ENCODE measurements at places on chromosomes 7 and 10.

DNA sequence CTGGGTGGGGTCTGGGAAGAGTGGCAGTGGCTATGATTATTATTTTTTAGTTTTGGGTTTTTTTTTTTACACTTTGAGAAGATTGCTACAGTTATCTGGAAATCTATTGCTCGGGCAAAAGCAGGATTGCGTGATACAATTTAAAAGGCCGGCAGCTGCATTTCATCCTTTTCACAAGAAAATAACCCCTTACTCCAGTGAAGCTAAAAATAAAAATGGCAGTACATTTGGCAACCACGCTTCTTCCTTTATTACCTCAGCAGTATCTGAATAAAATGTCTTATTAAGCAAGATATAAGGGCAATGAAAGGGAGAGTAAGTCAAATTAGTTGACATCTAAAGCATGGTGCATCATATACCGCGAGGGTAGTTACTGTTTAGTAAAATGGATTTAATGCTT lies 496.8 kb downstream of the LRMDA start:
- no peak for DNase-seq

- peak; percentile 49 for DNase-seq
Observed at GRCh38 chr10:115937768-115938056, 335.3 kb downstream of the GFRA1 start.

DNA sequence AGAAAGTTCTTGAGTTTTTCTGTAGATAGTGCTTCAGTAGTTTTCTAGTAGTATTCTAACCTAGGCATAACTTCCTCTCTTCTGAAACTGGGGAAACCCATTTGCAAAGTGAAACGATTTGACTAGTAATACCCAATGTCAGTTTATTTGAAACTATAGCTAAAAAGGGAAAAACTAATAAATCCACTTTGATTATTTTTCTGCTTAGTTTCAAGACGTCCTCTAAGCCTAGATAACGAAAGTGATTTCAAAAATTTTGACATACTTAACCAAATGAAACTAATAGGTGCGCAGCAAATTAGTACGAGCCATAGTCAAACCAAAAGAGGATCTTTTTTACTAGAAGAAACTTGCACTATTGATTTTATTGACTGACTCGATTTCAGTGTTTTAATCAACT lies 9.8 kb upstream of the SP8 start:
- DNase-seq = no peak

GRCh38 chr10:24463611-24464426 lies 254.9 kb downstream of the KIAA1217 start:
- DNase-seq = peak; percentile 82

- no peak for DNase-seq
Observed at GRCh38 chr7:66323114-66323796, 118.1 kb downstream of the TPST1 start.

- DNase-seq = no peak
Observed at GRCh38 chr7:155208681-155209477, 88.8 kb upstream of the INSIG1 start.

DNA sequence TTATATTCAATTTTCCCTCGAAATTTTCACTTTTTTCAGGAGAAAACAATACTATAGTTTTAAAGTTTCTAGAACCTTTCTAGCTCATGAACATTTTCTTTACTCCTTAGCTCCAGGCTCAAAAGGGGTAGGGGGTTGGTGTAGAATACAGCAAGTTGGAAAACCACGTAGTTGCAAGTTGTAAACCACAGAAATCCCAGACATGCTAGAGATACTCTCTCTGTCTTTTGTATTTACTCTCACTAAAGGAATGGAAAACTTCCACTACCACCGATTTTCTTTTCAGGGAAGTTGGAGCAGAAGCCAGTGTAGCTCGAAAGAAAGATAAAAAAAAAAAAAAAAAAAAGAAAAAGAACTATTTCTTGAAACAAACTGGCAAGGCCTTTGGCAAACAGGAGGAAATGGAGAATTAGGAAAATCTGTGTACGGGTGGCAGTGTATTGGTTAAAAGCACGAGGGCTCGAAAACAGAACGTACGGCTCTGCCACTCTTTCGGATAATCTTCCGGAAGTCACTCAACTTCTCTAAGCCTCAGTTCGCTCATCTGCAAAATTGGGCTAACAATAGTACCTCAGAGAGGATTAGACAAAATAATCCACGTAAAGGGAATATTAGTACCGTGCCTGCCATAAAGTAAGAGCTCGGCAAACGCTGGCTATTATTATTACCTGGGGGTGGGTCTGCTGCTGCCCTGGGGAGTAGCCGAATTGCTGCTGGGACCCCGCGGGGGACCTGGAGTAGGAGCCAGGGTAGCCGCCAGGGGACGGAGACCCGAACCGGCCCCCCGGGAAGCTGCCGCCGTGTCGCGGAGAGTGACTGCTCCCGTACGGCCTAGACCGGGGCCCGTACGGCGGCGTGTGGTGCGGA lies 628 bp downstream of the MPLKIP start:
- DNase-seq = peak; percentile 40

DNA sequence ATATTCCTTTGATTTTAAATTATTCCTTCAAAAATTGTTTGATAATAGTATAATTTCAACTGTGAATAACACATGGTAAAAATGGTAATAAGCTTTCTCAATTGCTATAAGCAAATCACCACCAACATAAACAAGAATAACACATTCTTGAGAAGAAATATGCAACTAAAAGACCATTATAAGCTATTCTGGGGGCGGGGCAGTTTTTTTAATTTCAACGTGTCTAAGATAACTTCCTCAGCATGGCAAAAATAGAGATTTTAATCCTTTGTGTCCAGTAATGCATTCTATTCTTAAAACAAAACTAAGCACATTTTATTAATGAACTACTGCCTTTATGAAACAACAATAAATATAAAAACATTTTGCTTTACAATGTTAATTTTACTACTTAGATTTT lies 1.5 kb downstream of the DNAJC12 start:
- no peak for DNase-seq

GRCh38 chr10:12880423-12880822 lies 121.1 kb downstream of the CCDC3 start:
- DNase-seq = no peak

- peak; percentile 11 for DNase-seq
Observed at GRCh38 chr10:84084342-84084741, 55.0 kb upstream of the GHITM start.

GRCh38 chr10:133006202-133006601 lies 63.8 kb upstream of the CFAP46 start:
- no peak for DNase-seq

DNA sequence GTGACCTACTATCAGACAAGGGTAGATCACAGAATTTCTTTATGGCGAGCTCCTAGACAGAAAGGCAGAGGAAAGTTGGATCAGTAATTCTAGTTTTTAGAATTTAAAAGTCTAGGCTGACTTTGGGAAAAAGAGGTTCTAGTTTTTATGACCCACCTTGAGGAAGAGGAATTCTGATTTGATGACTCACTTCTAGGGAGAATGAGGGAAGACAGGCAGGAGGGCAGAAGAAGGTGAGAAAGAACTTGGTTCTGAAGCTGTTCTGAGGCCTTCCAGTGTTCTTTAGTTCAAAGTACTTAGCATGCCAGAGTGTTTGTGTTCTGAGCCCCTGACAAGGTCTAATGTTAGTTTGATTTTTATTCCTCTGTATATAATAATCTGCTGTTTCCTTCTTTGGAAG lies 97.2 kb downstream of the PODXL start:
- peak; percentile 10 for DNase-seq

- no peak for DNase-seq
Observed at GRCh38 chr10:7340179-7340874, 70.5 kb downstream of the SFMBT2 start.

DNA sequence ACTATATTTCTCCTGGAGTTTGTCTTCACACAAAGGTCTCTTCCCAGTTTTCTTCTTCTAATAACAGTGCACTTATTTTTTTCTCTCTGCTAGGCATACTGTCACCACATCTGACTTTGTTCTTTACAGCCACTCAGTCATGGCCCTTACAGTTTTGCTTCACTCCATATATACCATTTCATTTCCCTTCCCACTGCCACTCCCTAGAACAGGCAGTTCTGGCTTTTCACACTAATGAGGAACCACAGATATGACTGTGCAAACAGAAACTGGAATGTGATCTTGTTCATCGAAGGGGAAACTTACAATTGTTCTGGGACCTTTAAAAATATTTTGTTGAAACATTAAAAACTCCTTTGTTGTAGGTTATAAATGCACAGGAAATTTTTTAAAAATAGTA lies 67.3 kb downstream of the EPDR1 start:
- no peak for DNase-seq

GRCh38 chr7:51069411-51070083 lies 247.1 kb downstream of the COBL start:
- no peak for DNase-seq

DNA sequence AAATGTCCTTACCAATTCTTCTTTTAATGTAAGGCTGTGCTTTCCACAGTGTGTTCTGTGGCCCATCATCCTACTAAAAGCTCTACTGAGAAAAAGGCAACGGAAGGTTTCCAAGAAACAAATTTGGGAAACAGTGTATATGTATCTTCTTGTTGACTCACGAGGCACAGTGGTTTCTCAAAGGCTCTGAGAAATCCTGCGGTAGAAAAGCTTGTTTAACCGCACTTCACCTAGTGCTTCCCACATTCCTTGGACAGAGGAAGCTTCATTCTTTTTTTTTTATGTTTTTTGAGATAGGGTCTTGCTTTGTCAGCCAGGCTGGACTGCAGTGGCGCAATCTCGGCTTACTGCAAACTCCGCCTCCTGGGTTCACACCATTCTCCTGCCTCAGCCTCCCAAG lies 84.5 kb downstream of the TACC2 start:
- peak; percentile 9 for DNase-seq

DNA sequence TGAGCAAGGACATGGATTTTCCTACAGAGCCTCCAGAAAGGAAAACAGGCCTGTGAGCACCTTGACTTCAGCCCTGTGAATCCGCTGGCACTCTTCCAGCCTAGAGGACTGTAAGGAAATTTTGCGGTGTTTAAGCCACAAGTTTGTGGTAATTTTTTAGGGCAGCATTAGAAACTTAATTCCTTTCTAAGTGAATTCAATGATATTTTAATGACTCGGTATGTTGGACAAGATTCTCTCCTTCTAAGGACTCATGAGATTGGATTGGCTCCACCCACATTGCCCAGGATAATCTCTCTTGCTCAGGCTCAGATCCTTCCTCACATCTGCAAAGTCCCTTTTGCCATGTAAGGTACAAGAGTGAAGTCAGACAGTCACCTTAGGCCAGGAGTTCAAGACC lies 4.5 kb downstream of the LYZL2 start:
- no peak for DNase-seq

DNA sequence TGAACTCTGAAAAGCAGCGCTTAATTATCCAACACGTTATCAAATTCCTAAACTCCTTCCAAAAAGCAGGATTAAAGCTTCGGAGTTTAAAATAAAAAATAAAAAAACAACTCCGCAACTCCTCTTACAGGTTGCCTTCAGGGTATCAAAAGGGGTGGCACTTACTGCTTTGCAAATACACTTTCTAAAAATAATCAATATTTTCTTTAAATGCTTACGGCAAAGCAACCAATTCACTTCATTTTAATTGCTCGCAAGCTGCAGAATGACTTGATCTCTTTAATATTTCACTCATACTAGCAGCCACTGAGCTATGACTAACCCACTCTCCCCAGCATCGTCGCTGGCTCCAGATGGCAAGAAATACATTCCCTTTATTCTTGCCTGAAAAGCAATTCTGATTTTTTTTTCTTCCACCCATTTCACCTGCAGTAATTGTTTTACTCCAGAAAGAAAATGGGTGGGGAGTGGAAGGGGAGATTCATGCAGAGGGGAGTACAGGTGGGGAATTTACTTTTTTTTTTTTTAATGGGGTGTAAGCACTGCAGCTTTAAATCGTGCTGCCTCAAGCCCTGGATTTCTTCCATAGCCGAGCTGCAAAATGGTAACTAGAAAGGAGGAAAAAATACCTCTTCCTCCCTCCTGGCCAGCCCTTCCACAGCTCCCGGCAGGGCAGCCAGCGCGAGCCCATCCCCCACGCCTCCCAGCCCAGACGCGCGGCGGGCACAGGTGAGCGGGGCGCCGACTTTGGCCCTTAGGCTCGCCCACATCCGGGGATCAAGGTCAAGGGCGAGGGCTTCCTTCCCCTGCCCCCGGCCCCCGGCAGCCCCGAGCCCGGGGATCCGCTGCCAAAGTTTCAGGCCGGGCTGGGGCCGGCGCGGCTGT lies 54.2 kb upstream of the FHIP2A start:
- peak; percentile 33 for DNase-seq

DNA sequence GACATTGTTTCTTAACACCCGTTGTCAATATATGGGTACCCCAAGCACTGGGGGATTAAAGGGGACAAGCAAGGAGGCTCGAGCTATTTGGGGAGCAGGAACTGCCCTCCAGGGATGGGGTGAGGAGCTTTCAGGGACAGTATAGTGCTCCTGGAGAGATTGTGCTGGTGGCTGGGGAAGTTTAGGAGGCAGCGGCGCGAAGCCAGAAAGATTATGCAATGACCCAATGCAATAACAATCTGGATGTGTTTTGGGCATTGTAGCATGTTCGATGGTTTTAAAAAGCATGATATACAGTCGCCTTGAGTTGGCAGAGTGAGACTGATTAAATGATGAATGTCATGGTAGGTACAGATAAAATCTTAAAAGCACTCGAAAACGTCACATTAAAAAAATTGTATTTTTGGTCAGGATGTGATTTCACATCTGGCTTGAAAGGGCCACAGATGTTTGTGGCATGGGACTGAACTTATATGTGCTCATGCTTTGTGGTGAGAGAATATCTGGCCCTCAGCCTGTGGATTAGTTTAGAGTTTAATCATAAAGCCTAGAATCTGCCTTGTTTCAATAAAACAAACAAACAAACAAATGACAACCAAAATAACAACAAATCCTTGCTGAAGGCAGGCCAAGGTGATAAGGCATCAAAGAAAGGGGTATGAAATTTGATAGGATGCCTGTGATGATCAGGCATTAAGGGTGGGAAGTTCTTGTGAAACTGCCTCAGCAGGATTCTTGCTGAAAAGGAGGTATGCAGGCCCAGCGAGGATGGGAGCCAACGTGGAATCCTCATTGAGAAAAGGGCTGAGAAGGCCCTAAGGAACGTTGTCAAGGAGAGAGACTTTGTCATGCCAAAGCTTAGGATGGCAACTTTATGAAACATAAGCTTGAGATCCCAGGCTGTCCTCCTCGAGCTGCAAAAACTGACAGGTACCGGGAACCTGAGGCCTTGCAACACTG lies 417.1 kb upstream of the KLF6 start:
- peak; percentile 62 for DNase-seq

GRCh38 chr10:23742368-23742767 lies 303.5 kb downstream of the OTUD1 start:
- DNase-seq = no peak

DNA sequence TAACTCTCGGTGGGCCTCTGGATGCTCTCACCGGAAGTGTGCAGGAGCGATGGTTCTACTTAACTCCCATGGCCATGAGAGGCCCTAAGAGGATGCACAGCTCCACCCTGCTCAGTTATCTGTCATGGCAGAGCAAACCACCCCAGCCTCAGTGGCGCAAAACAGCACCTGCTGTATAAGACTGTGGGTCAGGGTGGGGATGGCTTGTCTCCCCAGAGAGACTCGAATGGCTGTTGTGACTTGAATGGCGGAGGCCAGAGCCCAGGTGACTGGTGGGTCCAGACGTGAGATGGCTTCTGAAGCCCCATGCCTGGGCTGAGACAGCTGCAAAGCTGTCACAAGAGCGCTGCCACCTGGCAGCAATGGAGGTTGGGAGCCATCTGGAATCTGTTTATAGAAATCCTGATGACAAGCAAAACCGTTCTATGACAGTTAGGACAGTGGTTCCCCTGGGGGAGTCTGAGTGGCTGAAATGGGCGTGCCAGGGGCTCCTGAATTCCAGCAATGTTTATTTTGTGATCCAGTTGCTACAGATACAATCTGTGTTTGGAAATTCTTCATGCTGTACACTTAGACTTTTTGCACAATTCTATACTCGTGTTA lies 490.5 kb downstream of the TCERG1L start:
- no peak for DNase-seq

Data from fibroblast of villous mesenchyme (primary cell).